ENCODE measurements at places on chromosomes 6 and 20. TPM values are rescaled to one million over a fixed set of nuclear protein-coding genes. Genes with fewer than 3 reads are reported as not detected.

The MAPK13 gene
- 11.9 TPM for total RNA-seq

The TRERF1 gene
- total RNA-seq, result 4.9 TPM

The BEND6 gene
- 2.0 TPM for total RNA-seq

The GMDS gene
- 11.5 TPM for total RNA-seq

The CDK19 gene
- 8.7 TPM for total RNA-seq

The ENPP5 gene
- 27.0 TPM for total RNA-seq

The CPXM1 gene
- total RNA-seq, result not detected

The COL21A1 gene
- total RNA-seq, result 0.50 TPM

The TSBP1 gene
- total RNA-seq, result not detected

The SNHG17 gene
- 109 TPM for total RNA-seq

The RAET1G gene
- 6.3 TPM for total RNA-seq

The CENPW gene
- total RNA-seq, result 42.0 TPM

The C6orf89 gene
- total RNA-seq, result 36.9 TPM

The EIF6 gene
- total RNA-seq, result 285 TPM

The OR2J2 gene
- total RNA-seq, result not detected

The BPIFA1 gene
- not detected for total RNA-seq

The CST4 gene
- total RNA-seq, result not detected

The TEAD3 gene
- 12.5 TPM for total RNA-seq

The USP49 gene
- 3.7 TPM for total RNA-seq

The TCP11 gene
- total RNA-seq, result not detected

The PTPRT gene
- 0.17 TPM for total RNA-seq

The HLA-DRB1 gene
- total RNA-seq, result 0.83 TPM

The LPIN3 gene
- total RNA-seq, result 20.8 TPM

The SEL1L2 gene
- total RNA-seq, result not detected

The MYB gene
- 0.17 TPM for total RNA-seq

The CARMIL1 gene
- 34.7 TPM for total RNA-seq

The CTAGE9 gene
- total RNA-seq, result not detected

The SGK2 gene
- not detected for total RNA-seq

The NMBR gene
- not detected for total RNA-seq

The VGLL2 gene
- total RNA-seq, result not detected

The SLA2 gene
- total RNA-seq, result not detected

The MACROD2 gene
- total RNA-seq, result 1.4 TPM

The BPI gene
- total RNA-seq, result not detected

The EYS gene
- total RNA-seq, result 0.05 TPM

The ARMC12 gene
- total RNA-seq, result 0.73 TPM

The MEI4 gene
- total RNA-seq, result not detected

The HAO1 gene
- not detected for total RNA-seq

The SNTA1 gene
- total RNA-seq, result 9.4 TPM

The DYNLT1 gene
- 51.8 TPM for total RNA-seq

All from mammary epithelial cell (primary cell).